ENCODE measurements at places on chromosomes 13 and 19.

DNA sequence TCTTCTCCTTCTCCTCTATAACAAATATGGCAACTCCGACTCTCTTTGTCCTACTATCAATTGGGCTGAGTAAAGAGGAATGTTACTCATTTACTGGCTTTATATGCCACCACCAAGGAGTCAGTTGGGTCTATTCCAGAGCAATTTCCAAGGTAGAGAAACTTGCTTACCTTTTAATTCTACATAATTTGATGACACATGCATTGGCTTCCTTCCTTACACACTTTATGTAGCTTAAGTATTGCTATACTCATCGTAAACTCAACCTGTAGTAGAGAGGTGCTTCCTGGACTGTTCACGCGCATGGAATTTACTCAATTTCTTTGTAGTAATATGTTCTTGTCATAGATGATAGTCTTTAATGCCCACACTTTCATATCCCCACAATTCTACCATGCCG, 160.7 kb downstream of the LMO7 start:
- DNase-seq: no peak

- no peak for DNase-seq
Measured at GRCh38 chr13:49716615-49717014, 25.3 kb upstream of the EBPL start.

- DNase-seq: no peak
Measured at GRCh38 chr19:35872180-35872579, 3.8 kb downstream of the APLP1 start.

DNA sequence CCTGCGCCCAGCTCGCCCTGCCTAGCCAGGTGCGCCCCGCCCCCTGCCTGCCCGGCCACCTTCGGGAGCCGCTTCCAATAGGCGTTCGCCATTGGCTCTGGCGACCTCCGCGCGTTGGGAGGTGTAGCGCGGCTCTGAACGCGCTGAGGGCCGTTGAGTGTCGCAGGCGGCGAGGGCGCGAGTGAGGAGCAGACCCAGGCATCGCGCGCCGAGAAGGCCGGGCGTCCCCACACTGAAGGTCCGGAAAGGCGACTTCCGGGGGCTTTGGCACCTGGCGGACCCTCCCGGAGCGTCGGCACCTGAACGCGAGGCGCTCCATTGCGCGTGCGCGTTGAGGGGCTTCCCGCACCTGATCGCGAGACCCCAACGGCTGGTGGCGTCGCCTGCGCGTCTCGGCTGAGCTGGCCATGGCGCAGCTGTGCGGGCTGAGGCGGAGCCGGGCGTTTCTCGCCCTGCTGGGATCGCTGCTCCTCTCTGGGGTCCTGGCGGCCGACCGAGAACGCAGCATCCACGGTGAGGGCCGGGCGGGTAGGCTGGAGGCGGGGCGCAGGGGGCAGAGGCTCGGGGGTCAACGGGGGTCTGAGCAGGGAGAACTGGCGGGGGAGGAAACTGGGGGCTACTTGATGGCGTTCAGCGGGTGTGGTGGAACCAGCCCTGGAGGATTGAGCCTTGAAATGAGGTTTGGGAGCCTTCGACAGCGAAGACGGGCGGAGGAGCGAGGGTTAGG, at the start of gene SPINT2:
Gene SPINT2, plus strand, starts transcription at position 88 of the 727 bp plus-strand sequence. Its CDS starts 320 bp downstream, at position 408.
- DNase-seq: no peak

DNA sequence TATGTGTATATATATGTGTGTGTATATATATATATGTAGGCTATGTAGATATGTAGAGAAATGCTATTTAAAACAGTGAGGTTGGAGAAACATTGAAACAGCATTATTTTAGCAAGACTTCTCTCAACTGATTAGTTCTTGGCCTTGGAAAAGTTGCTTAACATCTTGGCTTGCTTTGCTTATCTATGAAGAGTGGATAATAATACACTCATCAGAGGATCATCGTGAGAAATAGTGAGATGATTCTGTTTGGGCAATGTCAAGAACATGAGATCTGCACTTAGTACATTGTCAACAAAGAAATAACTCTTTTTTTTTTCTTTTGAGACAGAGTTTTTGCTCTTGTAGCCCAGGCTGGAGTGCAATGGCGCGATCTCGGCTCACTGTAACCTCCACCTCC, 128.3 kb downstream of the KLF5 start:
- no peak for DNase-seq

DNA sequence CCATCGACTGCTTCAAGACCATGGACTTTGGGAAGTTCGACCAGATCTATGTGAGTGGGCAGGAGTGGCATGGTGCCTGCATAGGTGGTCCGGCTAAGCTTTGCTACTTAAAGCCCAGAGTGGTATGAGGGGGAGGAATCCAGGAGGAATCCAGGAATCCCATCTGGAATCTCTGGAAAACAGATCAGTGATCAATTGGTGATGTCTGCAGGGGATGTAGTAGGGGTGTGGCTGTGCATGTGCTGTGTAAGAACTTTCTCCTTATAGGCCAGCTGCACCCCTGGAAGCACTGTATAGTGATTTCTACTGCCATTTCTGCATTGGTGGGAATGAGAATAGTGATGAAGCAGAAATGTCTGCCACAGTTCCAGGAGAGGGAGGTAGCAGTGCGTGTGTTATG, 23.6 kb downstream of the PNPLA6 start:
- no peak for DNase-seq

DNA sequence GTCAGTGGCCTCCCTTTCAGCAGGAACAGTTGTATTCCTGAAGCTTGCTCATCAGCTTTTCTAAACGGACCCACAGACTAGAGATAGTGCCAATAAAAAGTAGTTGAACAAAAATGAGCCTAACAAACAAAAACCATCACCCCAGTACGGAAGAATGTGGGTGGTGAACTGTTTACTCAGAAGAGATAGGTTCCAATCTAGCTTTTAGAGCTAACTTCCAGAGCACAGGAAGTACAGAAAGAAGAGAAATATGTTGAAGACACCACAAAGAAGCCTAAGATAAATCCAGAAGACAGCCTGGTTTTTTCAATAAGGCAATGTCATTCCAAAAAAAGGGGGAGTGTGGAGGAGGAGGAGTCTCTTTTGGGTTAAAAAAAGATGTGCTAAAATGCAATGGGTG, 2.8 kb upstream of the LMO7 start:
- no peak for DNase-seq

- no peak for DNase-seq
Measured at GRCh38 chr13:45799451-45799850, 52.1 kb downstream of the SIAH3 start.

DNA sequence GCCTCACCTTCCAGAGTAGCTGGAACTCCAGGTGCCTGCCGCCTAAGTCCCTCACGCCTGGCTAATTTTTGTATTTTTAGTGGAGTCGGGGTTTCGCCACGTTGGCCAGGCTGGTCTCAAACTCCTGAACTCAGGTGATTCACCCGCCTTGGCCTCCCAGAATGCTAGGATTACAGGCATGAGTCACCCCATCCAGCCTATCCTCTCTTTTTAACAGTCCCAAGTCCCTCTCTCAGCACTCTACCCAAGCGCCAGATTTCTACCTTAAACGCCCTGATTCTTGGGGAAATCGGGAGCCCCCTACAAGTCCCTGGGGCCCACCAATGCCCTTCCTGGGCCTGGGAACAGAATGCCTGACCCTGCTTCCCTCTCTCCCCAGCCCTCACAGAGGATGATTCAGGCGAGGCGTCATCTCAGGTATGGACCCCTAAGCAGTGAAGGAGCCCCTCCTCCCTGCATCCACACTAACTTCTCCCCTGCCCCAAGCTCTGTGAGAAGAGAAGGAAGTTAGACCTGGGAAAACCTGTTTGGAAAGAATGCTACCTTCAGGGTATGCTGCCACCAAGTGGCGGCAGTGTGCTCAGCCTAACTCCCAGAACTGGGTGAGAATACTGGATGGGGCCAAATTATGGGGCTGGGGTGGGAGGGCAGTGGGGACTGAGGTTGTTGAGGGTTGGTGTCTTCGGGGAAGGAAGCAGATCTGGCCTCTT, 20.8 kb upstream of the EBI3 start:
- DNase-seq: no peak

- no peak for DNase-seq
Measured at GRCh38 chr13:36954542-36954941, 34.5 kb upstream of the SMAD9 start.

DNA sequence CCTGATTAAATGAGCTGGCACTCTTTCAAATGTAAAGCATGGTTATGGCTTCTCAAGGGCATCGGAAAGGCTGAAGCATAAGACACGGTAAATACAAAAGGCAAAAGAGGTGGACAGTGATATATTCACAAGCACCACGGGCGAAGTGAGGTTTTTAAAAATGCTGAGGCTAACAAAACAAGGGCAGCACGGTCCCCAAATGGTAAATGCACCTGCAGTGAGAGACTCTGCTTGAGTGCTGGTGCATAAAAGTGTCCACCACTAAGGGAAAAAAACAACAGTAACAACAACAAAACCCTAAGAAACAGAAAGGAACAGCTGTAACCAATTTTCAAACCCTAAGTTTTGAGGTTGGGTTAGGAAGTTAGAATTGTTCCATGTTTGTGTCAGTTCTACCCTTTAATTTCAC, 234.9 kb downstream of the PCDH9 start:
- DNase-seq: no peak

- no peak for DNase-seq
Measured at GRCh38 chr13:29454931-29455481, 140.5 kb downstream of the SLC7A1 start.

DNA sequence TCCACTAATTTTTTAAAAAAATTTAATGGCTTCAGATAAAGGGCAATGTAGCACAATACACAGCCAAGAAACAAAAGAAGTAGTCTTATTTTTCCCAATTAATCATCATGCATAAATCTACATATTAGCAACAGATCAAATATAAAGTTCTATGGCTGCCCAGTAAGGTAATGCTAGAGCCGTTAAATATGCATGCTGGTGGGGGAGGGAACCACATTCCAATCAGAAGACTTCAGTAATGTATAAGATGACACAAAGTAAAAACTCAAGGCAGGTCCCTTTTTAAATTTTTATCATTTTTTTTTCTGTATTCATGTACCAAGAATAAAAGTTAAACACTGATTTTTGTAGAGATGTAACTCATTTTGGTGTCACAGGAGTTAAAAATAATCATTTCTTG, 62.0 kb downstream of the MPHOSPH8 start:
- no peak for DNase-seq

- DNase-seq: peak; percentile 70
Measured at GRCh38 chr19:19185853-19186740, 5.9 kb downstream of the BORCS8 start.

- DNase-seq: no peak
Measured at GRCh38 chr13:104411141-104411765, 1345.0 kb upstream of the SLC10A2 start.

- DNase-seq: no peak
Measured at GRCh38 chr13:40626561-40626960, 39.9 kb downstream of the FOXO1 start.

DNA sequence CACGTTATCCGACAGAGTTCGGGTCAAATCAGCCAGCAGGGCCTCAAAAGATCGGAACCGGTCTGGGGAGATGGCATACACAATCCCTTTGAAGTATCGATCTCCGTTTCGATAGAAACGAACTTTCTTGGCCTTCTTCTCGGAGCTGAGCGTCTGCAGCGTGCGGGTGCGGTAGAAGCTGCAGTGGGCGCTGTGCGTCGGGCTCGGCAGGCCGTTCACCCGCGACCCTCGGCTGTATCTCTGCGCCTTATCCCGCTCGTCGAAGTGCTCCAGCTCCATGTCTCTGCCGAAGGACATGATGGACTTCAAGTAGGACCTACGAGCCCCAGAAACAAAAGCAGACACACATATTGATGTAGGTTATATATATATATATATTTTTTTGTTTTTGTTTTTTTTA, 5.3 kb downstream of the DCLK1 start:
- DNase-seq: no peak

GRCh38 chr13:50544211-50544610, 299.3 kb downstream of the DLEU7 start:
- no peak for DNase-seq

GRCh38 chr13:94933230-94933751, 220.9 kb upstream of the SOX21 start:
- no peak for DNase-seq

- DNase-seq: no peak
Measured at GRCh38 chr19:45152504-45153338, 8.1 kb downstream of the NKPD1 start.

DNA sequence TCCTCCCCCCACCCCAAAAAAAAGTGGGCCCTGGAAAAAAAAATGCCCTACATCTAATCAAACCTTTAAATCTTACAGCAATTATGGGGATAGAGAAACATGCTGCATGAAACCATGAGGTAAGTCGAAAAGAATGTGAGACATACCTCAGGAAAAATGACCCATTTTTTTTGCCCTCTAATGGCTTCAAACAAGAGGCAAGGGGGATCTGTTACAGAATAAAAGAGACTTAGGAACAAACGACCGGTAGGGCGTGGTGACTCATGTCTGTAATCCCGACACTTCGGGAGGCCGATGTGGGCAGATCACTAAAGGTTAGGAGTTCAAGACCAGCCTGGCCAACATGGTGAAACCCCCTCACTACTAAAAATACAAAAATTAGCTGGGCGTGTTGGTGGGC, 8.4 kb downstream of the RGL3 start:
- DNase-seq: no peak
